ENCODE measurements at places on chromosomes 16 and 17.

DNA sequence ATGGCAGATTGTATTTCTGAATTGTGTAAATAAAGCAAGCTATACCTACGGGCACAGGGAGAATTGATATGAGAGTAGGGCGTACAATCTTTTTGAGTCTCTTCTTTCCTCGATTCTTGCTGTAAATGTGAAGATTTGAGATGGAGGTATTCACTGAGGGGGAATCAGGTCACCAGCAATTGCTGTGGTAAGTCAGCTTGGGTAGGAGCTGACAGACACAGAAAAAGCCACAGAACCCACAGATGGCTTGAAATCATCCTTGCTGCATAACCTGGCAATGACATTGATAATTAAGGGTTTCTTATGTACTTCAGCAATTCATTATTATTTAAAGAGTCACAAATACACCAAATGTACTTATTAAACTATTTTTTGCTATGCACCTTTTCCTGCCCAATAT, 164.2 kb downstream of the CNTNAP4 start:
- DNase-seq = no peak

DNA sequence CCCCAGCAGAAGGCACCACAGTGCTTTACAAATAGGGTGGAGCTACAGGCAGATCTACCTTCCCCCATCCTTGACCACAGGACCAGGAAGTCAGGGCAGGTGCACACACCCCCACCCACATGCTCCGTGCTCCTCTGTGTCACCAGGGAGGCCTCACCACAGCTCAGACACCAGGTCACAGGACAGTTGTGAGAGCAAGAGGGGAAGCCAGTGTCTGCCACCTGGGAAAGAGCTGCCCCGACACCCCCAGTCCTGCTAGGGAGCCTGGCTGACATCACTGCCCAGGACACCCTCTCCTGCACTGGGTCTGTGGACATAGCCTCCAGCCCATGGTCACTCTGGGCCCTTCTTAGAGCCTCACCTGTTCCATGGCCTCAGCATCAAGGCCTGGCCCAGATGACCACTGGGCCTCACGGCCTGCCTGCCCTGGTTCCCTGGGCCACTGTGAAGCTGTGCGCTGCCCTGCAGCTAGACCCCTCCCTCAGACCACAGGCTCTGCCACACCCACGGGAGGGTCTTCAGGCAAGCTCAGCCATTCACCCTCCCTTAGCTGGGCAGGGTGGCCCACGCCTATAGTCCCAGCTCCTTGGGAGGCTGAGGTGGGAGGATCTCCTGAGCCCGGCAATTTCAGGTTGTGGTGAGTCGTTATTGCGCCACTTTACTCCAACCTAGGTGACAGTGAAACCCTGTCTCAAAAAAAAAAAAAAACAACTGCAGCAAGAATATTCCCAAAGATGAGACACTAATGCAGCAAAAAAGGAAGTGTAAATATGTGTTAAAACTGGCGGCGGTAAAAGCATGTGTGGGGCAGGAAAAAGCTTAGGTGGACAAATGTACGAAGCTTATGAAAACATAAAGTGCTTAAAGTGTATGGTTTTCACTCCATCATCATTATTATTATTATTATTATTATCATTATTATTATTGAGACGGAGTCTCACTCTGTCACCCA, 14.2 kb downstream of the POLR3K start:
- DNase-seq = peak; percentile 44

DNA sequence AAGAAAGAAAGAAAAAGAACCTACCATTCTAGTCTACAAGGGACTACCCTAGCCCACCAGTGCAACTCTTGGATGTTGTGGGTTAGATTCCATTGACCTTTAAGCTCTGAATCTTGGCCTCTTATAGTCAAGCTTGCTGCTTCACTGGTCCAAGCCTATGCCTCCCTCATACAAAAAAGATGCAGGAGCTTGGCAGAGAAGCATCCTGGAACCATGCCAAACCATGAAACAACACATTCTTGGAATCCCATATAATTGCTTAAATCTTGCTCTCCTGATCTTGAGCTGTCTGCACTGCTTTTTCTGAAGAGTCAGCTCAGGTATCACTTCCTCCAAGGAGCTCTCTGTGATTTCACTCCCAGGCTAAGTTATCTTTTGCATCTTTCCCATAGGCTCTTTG, 117.9 kb upstream of the GPR139 start:
- no peak for DNase-seq

GRCh38 chr16:22357635-22357971, 16.8 kb downstream of the CDR2 start:
- DNase-seq = no peak

DNA sequence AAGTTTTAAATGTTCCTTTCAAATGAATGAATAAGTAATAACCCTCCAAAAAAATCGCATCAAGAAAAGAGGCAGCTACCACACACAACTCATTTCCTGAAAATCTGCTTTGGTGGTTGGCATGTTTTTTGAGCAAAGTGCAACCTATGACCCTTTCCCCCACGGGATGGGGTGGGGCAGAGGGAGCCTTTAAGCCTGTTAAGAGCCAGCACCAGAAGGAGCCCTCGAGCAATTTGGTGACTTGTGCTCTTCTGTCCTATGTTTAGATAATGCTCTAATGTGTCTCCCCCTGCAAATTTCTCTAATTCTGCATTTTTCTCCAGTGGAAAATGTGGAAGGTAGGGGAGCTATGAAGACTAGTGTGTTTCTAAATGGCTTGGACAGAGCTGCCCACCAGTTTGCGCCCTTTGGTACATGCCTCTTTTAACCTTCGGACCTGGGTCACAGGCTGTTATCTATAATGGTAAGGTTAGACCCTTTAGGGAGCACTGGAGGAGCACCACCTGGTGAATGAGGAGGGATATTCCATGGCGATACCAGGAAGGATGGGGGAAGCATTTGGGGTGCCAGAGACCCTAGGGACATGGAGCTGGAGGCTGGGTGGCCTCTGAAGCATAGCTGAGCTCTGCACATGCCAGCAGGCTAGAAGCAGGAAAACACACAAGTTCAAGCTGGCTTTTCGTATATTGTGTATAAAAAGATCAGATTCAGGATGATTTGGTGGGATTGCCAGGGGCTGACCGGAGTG, 1.6 kb downstream of the PYCARD start:
- peak; percentile 35 for DNase-seq

GRCh38 chr17:1896243-1897104, 66.7 kb downstream of the RPA1 start:
- DNase-seq = no peak

GRCh38 chr16:85303354-85303883, 191.1 kb upstream of the CIBAR2 start:
- DNase-seq = peak; percentile 65

GRCh38 chr16:76639685-76640289, 362.6 kb downstream of the CNTNAP4 start:
- DNase-seq = no peak

DNA sequence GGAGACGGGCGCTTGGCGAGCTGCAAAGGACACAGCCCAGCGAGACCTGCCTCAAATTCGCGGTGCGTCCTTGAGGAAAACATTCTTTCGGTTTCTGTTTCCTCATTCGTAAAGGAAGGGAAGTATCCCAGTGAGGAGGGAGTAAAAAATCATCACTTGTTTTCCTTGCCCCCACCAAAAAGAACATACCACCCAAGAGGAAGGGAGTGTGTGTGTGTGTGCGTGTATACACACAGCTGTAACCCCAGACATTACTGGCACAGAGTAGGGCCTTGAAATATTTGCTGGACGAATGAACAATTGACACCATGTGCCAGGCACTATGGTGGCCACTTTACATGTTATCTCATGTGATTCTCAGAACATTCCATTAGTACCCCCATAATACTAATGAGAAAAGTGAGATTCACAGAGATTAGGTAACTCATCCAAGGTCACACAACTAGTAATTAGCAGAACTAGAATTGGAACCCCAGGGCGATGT, 1.9 kb upstream of the MATCAP1 start:
- no peak for DNase-seq

DNA sequence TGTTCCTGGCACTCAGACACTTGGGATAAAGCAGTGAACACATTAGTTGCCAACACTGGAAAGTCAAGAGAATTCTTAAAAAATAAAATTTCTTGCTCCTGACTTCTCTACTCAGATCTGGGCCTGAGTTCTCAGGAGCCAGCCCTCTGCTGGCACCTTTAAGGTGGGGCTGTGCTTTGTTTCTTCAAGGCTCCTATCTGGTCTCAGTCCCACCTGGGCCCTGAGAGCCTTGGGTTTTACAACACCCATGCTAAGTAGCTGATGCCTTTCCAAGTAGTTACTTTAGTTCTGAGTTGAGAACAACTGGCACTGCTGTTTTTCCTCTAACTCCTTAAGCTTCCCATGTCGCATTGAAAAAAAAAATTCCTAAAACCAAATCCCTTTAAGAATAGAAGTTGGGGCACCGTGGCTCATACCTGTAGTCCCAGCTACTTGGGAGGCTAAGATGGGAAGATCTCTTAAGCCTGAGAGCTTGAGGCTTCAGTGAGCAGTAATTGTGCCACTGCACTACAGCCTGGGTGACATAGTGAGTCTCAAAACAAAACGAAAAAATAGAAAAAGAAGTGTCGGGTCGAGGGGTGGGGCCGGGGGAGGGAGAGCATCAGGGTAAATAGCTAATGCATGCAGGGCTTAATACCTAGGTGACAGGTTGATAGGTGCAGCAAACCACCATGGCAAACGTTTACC, 16.6 kb downstream of the CHAD start:
- no peak for DNase-seq

DNA sequence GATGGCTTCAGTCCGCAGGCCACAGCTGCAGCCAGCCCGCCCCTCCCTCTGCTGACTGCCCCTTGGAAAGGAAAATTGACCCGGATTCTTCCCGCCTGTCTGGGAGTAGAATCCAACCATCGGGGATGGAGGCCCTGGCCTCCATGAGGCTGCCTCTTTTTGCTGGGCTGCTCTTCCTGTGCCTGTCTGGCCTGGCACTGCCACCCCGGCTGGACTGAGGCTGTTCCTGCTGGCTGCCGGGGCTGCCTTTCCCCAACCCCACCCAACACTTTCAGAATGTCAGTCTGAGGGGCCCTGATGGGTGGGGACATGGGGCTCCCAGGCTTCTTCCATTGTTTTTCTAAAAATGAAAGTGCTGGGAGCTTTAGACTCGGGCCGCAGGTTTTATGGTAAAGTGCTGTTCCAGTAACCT, 7.3 kb downstream of the BAHCC1 start:
- no peak for DNase-seq

- DNase-seq = no peak
Observed at GRCh38 chr16:9151074-9151473, 59.6 kb downstream of the HAPSTR1 start.

GRCh38 chr17:69602972-69603371, 188.5 kb downstream of the MAP2K6 start:
- DNase-seq = no peak

DNA sequence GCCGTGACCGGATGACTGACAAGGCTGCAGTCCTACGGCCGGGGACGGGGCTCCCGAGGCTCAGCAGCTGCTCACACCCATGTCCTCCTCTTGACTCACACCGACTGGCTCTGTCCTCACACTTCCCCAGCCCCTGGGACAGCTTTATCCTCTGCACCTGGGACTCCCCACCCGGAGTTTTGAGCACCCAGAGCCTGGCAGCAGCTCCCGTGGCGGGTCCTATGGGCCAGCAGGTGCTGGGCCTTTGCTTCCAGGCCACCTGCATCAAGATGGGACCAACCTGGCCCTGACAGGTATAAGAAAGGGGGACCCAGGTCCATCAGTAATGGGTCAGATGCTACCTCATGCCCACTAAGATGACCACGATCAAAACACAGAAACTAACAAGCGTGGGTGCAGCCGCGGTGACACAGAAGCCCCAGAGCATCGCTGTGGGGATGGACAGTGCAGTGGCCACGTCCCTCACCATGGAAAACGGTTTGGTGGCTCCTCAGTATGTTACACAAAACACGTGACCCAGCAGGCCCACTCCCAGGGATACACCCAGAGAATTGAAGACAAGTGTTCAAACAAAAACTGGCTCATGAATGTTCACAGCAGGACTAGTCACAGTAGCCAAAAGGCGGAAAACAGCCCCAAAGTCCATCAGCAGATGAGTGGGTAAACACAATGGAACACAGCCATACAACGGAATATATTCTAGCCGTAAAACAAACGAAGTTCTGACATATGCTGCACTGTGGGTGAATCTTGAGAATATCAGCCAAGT, 3.3 kb upstream of the NOTUM start:
- no peak for DNase-seq

- no peak for DNase-seq
Observed at GRCh38 chr16:69553332-69553731, 12.4 kb upstream of the NFAT5 start.

DNA sequence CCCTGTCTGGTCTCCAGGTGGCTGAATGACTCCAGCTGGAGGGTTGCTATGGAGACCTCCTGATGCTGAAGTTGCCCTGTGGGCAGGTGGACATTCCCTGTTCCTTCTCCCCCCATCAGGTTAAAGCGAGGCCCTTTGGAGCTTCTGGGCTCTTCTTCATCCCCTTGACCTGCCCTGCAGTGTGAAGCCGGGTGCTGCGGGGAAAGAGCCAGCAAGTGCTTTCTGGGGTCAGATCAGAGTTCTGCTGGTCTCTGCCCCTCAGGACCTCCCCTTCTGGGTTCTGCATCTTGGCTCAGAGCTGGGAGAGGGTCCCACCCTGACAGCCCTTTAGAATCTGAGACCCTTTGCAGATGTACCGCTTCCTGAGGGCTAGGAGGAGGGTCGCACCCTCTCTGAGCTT, 25.1 kb downstream of the NKD1 start:
- DNase-seq = no peak

DNA sequence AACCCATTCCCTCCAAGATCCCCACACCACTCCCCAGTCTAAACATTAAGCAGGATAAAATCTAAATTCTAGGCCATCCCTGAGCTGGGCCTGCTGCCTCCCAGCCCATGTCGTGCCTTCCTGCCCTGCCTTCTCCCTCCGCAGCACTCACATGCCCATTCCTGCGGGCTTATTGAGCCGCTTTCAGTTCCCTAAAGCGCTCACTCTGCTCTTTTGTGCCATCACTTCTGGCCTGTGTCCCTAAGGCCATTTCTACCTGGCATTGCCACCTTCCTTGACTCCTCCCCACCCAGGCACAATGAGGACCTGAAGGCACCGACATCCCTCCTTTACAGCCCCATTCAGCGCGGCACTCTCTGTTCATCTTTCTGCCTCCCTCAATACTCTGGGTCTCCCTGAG, 13.0 kb upstream of the RAB5C start:
- no peak for DNase-seq

DNA sequence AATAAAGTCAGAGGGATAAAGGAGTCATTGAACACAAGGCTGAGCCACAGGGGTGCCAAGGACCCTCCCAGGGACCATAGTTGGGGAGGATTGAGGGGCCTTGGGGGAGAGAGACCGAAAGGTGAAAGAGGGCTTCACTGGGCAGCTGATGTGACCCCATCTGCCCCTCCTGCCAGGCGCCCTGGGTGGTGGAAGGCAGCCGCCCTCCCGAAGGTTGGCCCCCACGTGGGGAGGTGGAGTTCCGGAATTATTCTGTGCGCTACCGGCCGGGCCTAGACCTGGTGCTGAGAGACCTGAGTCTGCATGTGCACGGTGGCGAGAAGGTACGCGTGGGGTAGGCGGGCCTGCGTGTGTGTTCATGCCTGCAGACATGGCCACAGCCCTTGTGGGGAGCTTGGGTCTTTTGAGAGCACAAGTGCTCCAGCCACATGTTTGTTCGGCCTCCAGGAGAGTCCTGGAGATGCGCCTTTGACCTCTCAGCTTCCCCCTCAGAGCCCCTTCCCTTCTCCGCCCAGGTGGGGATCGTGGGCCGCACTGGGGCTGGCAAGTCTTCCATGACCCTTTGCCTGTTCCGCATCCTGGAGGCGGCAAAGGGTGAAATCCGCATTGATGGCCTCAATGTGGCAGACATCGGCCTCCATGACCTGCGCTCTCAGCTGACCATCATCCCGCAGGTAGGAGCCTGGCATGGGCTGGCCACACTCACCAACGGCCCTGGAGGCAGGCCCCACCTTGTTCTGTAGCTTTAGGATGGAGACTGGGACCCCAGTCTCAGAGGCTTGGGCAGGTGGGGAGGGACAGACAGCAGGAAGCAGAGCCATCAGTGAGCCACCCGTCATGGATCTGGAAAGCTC, 24.1 kb downstream of the ANKRD40 start:
- no peak for DNase-seq
